Globus pallidus (tissue), 1 donor: ENCODE measurements at places on chromosomes 2 and 18.

DNA sequence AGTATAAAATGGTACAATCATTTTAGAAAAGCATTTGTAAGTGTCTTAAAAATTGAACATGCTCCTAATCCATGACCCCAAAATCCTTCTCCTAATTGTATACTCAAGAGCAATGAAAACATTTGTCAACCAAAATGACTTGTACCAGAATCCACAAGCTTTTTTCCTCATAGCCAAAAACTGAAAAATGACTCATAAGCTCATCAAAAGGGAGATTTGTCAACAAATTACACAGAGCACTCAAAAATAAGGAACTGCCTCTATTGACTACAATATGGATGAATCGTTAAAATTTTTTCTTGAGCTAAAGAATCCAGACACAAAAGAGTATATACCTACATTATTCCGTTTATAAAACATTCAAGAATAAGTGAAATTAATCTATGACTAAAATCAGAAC, 544.8 kb downstream of the ARHGAP15 start:
- no peak for DNase-seq

DNA sequence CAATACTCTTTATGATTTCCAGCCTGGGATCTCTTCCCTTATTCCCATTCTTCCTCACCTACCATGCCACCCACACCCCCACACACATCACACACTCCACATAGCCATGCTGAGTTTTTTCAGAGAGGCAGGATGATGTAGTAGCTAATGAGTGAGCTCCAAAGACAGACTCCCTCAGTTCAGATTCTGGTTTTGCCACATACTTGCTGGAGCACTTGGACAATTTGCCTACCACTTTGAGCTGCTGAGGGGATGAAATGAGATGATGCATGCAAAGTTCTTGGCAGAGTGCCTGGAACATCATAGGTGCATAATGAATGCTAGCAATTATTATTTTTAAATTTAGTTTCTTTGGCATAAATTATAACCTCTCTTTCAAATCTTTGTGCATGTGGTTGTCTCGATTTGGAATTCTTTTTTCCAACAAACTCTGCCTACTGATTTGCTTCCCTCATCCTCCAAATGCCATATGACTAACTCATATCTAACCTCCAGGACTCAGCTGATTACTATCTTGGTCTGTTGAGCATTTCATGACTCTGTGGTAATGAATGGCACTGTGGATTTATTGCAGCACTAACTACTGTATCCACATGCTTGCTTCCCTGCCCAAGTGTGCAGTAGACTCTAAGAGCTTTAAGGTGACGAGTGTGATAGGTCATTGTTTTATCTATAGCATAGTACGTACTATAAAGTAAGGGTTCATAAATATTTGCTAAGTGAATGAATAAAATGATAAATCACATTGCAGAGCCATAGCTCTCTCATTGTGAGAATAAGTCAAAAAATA, 99.1 kb downstream of the TACR1 start:
- DNase-seq = no peak

DNA sequence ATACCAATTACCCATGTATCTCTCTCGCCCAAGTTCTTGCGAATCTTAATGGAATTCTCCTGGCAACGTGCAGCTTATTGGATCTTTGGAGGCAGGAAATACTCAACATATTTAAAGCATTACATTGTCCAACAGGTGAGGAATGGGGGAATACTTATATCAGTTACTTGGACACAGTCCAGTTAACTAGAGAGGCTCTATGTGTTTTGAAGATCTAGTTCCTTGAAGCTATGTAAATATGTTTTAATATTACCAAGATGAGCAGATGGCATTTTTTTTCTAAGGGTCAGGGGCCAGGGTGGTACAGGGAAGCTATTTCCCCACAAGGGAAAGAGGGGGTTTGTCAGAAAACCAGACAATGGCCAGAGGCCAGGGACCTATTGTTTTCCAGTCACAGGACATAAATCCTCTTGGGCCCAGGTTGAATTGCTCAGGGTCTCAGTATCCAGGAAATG, 26.8 kb upstream of the MC5R start:
- DNase-seq = no peak

DNA sequence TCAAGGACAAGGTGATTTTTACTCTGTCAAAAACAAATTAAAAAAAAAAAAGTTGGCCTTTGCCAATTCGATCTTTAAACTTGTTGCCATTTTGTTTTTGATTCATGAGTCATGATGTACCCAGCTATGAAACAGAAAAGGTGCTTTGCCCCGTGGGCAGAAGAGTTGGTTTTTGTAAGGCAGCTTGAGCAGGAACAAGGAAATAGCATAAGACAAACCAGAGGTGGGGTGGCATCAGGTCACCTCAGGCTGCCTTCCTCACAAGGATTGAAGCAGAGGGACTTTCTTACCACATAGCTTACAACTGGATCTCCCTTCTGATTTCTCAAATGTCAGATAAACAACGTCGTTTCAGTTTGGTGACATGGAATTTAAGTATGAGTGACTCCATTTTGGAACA, 123.8 kb downstream of the ARL4C start:
- DNase-seq = no peak

GRCh38 chr2:41736586-41736985, 311.2 kb upstream of the PKDCC start:
- no peak for DNase-seq

GRCh38 chr2:74010087-74010541, 25.4 kb downstream of the TET3 start:
- DNase-seq = no peak

DNA sequence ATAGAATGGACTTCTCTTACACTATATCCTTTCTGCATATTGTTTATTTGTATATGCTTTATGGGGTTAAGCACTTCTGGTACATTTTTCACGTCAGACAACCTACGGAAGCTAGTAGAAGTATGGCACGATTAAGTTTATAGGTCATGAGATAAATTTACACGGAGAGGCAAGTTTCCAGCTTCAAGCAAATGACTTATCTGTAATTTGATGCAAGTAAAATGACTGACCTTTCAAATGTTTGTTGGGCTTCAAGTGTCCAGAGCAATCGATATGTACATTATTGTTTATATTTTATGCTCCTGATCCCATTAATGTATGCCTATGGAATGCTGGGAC, 97.5 kb upstream of the EFEMP1 start:
- DNase-seq = no peak

DNA sequence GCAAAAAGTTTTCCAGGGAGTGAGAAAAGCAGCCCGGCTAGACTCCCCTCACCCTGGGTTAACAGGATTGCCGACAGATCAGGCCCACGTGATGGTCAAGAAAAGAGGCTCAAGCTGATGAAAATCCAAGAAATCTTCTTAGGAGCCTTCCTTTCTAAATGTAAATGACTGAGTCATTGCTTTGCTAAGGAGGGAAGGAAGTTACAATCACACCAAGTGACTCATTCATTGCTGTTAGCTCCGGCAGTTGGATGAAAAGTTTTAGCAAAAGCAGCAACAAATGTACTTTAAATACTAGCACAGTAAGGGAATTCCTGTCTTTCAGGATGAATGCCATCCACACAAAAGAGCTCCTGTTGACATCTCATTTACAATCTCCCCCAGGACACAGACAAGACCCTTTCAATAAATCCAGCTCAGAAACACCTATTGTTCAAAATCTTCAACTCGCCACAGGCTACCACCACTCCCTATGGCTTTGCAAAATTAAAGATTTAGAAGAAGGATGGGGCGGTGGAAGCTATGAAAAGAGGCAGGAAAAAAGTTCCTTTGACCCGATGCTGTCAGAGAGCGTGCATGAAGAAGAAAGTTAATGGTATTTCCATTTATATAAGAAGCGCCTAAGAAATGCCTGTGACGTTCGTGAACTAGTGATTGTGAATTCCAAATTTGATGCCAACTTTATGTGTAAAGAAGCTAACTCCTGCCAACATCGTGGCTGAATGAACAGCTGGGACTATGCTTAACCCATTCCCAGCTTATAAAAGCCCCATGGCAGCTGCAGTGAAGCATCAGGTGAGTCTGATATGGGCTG, 153.7 kb downstream of the TGIF1 start:
- peak; percentile 73 for DNase-seq

- no peak for DNase-seq
Measured at GRCh38 chr2:25698752-25699151, 25.4 kb upstream of the DTNB start.

DNA sequence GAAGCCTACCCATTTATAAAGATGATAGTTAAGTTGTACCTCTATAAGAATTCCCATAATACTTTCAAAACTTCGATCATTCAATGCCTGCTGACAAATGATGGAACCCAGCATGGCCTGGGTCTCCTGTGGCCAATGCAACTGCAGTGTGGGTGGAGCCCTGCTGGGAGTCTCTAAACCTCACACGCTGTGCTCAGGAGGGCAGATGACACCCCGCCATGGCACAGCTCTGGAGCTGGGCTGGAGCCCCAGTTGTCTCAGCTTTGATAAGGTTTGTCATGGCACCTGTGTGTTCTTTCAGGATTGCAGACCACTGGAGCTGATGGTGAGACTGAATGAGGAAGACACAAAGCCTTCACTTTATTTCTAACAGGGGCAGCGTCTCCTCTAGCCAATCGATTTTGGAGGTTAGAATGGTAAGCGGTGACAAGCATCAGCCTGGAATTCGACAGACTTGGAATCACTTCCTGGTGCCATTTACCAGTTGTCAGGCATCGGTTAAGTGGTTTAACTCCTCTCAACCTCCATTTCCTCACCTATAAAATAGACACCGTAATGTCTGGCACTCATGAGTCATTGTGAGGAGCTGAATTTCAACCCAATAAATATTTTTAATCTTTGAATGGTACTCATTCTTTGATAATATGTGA, 383.6 kb upstream of the SALL3 start:
- no peak for DNase-seq

DNA sequence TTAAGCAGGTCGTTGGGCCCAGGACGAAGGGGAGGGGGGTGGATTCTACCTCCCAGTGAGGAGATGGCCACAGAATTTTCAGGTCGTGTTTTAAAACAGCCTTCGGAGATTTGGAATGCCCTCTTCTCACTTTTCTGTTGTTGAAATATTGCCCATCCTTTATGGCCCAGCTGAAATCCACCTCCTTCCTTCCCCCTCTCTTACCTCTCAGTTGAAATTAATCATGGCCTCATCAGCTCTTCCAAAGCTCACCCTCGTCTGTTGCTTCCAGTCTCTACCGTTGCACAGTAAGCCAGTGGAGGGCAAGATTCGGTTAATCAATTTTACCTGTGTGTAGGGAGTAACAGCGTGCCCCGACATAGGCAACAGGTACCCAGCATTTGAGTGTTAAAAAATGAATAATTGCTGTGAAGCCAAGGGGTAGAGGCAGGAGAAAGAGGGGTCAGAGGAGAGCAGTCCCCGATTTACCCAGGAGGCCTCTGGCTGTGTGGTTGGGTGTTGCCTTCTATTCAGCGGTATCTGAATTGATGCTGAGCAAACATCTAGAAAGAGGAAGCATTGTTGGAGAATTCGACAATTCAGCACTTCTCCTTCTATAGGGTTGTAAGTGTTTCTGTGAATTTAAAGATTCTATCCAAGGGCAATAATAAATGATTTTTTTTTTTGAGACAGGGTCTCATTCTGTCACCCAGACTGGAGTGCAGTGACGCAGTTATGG, 8.6 kb upstream of the PDIA6 start:
- no peak for DNase-seq

DNA sequence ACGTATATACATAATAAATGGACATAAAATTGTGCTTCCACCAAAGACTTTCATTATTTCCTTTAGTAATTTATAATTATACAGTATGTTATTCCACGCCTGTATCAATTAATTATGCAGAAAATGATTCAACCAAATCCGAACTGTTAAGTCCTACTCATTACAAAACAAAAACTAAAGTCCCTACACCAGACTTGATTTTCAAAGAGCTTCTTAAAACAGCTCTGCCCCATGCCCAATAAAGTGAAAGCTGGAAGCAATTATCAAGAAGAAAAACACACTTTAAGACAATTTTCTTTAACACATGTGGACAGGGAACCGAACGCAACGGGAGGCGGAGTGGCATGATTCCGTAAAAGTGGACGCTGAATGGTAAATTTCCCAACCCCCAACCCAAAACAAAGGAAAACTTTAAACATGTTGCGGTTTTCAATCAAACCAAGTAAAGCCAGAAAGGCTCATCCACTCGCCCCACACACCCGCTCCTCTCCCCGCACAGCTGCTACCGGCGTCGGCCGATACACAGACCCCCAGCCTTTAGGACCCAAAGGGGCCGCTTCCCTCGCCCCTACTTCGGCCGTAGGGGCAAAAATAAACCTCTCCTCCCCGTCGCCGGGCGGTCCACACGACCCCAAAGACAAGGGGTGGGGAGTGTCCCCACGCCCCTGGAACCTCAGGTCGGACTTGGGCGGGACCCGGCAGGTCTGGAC, 705 bp downstream of the YES1 start:
- peak; percentile 5 for DNase-seq

GRCh38 chr2:183060571-183061231, 17.8 kb upstream of the DUSP19 start:
- no peak for DNase-seq

- no peak for DNase-seq
Measured at GRCh38 chr18:37900326-37900725, 334.7 kb upstream of the CELF4 start.

DNA sequence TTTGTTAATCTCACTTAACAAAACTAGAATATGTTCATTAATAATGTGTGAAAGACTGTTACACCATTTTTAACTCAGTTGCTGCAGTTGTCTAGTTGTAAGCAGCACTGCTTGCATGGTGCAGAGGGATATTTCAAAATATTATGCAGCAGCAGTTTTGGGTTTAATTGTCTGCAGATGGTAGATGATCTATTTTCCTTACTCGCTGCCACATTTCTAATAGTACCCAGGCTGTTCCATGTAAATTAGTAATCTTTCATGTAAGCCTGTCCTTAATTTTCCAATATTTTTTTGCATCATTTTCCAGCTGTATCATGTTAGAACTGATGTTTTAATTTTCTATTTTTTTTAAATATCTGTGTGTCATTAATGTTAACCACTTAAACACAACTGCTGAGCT, 488.1 kb upstream of the RAB12 start:
- no peak for DNase-seq

GRCh38 chr2:191811807-191812602, 34.9 kb downstream of the CAVIN2 start:
- DNase-seq = peak; percentile 80

DNA sequence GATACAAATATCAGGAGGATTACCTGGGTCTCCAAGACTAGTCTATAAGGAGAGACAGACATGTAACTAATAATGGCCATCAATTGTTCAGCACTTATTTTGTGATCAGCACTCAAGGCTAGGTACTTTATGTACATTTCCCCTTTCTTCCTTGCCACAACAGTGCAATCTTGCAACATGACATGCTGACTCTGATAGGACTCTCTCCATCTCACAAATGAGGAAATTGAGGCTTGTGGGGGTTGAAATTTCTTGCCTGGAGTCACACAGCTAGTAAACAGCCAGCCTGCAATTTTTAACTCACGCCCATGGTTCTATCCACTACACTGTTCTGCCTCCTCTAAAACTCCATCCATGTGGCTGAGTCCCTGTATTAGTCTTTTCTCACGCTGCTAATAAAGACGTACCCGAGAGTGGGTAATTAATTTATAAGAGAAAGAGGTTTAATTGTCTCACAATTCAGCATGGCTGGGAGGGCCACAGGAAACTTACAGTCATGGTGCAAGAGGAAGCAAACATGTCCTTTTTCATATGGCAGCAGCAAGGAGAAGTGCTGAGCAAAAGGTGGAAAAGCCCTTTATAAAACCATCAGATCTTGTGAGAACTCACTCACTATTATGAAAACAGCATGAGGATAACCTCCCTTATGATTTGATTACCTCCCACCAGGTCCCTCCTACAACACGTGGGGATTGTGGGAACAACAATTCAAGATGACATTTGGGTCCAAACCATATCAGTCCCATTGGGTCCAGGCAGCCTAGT, 302.4 kb downstream of the PLCL1 start:
- no peak for DNase-seq

- DNase-seq = no peak
Measured at GRCh38 chr2:120461546-120462537, 115.9 kb downstream of the INHBB start.
